ENCODE measurements at places on chromosomes 4 and X.

DNA sequence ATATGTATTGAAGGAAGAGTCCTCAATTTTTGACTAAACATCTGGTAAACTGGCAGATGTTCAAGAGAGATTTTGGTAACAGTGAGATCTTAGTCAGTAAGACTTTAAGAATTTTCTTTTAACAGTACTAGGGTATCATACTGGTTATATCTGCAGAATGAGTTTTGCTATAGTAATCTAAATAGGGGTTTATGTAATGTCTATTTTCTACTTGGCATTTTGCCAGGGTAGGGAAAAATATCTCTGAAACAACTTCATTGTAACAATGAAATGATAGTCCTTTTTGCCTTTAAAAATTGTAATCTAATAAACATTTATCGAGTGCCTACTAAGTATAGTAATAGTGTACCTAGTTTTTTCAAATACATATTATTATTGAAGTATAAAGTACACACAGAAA lies 32.1 kb downstream of the XK start:
- no peaks in the 10 kb centered on the region for H3K27me3 ChIP-seq
- H3K4me1 ChIP-seq = no peaks in the 10 kb centered on the region
- H3K27ac ChIP-seq = no peak overlapping the region

GRCh38 chr4:138898282-138898681 lies 117.3 kb upstream of the NOCT start:
- no peaks in the 10 kb centered on the region for H3K27me3 ChIP-seq
- DNase-seq = peak; percentile 39
- H3K4me3 ChIP-seq = no peak overlapping the region
- no peaks in the 10 kb centered on the region for H3K36me3 ChIP-seq
- H3K4me1 ChIP-seq = peaks cover 11% of the 10 kb centered on the region
- H3K27ac ChIP-seq = peak overlapping the region; percentile 84

DNA sequence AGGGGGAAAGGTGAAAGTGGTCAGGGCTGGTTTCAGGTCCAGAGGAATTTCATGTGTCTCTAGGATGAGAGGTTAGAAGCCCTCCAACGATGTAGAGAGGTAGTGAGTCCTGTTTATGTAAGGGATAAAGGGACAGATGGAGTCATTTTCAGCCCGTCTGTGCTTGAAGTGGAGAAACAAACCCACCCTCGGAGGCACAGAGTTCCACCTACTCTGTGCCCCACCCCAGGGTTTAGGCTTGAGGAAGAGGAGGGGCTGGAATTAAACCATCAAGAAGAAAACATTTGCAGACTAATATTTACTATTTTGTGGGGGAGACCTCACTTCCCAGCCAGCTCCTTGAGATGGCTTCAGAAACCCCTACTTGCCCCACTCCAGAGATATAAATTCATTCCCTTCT lies 868 bp upstream of the GNL3L start:
- peak overlapping the region; percentile 97 for H3K27ac ChIP-seq
- DNase-seq = no peak
- H3K4me1 ChIP-seq = peaks cover 10% of the 10 kb centered on the region
- no peaks in the 10 kb centered on the region for H3K27me3 ChIP-seq
- no peaks in the 10 kb centered on the region for H3K36me3 ChIP-seq
- H3K4me3 ChIP-seq = no peak overlapping the region

GRCh38 chrX:20225488-20225833 lies 41.2 kb downstream of the RPS6KA3 start:
- H3K36me3 ChIP-seq = no peaks in the 10 kb centered on the region
- no peaks in the 10 kb centered on the region for H3K27me3 ChIP-seq
- H3K27ac ChIP-seq = no peak overlapping the region
- no peak for DNase-seq
- H3K4me3 ChIP-seq = no peak overlapping the region

DNA sequence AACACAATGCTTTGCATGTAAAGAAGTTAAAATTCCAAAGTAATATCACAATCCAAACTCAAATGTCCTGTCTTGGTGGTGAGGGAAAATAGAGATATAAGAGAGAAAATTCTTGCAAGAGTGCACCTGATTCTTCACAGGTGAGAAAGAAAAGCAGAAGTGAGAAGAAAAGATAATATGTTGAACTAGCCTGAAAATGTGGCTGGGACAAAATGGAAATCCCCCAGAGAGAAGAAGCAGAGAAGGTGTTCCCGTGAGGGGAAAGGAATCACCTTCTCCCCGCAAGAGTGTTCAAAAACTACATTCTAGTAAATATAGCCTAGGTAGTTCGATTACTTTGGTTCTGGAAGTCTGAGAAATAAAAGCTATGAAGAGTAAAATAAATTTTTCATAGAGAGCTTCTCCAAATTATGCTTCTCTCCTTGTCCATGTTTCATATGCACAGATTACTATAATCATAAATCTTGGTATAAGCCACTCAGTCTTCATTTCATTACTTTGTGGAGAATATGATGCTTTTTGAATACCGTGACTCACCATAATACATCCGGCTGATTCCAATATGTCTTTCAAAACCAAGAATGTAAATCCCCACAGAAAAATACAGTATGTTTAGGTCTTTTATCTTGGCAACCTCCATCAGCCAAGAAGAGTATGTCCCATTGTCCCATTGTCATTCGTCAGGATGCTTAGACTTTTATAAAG lies 63.1 kb downstream of the COX18 start:
- no peaks in the 10 kb centered on the region for H3K36me3 ChIP-seq
- no peak overlapping the region for H3K4me3 ChIP-seq
- H3K27ac ChIP-seq = no peak overlapping the region
- H3K4me1 ChIP-seq = no peaks in the 10 kb centered on the region
- DNase-seq = no peak
- H3K27me3 ChIP-seq = no peaks in the 10 kb centered on the region

- no peak for DNase-seq
- H3K36me3 ChIP-seq = no peaks in the 10 kb centered on the region
- H3K27me3 ChIP-seq = no peaks in the 10 kb centered on the region
- no peak overlapping the region for H3K4me3 ChIP-seq
Measured at GRCh38 chrX:65634732-65635131, 32.7 kb upstream of the MSN start.

Data from hepatocyte (in vitro differentiated cells).